ENCODE measurements at places on chromosomes 1 and 21. TPM values are rescaled to one million over a fixed set of nuclear protein-coding genes. Genes with fewer than 3 reads are reported as not detected.

DNA sequence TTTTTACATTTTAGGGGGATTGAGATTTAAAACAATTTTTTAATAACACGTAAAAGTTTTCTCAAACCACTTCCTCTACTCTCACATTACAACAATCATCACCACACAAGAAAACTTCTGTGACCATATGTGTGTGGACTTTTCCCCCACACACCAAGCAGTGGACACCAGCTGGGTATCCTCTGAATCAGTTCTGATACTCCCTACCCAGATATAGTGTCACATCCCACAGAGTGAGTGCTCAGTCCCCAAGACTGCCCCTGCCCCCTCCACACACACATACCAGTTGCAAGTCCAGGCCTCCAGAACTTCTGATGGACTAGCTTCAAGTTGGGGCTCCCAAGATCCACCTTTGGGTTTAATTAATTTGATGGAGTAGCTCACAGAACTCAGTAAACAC lies 53.3 kb upstream of the QSOX1 start:
- H3K4me1 ChIP-seq, result peaks cover 19% of the 10 kb centered on the region
- H3K27me3 ChIP-seq, result no peaks in the 10 kb centered on the region
- peaks cover 19% of the 10 kb centered on the region for H3K36me3 ChIP-seq
- H3K27ac ChIP-seq, result no peak overlapping the region

GRCh38 chr1:153087652-153088051 lies 6.7 kb downstream of the SPRR2E start:
- H3K4me1 ChIP-seq, result no peaks in the 10 kb centered on the region
- no peaks in the 10 kb centered on the region for H3K27me3 ChIP-seq
- DNase-seq, result no peak
- no peaks in the 10 kb centered on the region for H3K36me3 ChIP-seq
- no peak overlapping the region for H3K27ac ChIP-seq

DNA sequence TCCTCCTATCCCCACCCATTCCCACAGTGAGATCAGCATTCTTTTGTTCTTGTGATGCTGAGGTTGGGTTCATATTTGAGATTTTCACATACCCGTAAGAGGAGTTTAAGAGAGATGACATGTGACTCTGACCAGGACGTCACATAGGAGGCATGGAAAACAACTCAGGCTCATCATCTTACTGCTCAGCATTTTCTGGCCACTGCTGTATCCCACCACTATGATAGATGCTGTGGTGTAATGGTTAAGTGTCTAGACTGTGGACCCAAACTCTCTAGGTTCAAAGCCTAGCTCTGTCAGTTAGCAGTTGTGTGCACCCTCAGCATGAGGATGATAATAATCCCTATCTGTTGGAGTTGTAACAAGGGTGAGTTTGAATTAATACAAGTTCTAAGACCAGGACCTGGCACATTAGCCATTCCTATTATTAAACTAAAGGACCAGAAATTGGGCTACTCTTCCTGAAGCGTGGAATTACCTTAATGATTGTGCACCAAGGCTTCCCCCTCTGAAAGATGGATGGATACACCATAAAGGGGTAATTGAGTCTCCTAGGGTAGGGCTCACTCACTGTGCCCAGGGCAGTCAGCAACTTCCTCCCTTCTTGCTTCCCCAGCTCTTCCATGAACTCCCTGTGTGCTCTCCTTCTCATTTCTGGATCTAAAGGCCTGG lies 40.9 kb downstream of the LGR6 start:
- H3K4me1 ChIP-seq, result peaks cover 15% of the 10 kb centered on the region
- no peak overlapping the region for H3K27ac ChIP-seq
- H3K27me3 ChIP-seq, result peaks cover 1% of the 10 kb centered on the region
- no peak overlapping the region for H3K4me3 ChIP-seq
- H3K36me3 ChIP-seq, result no peaks in the 10 kb centered on the region
- DNase-seq, result peak; percentile 31

The PRKAA2 gene
- polyA plus RNA-seq, result 0.44 TPM

The DPH5 gene
- 23.6 TPM for polyA plus RNA-seq

The ANGPTL1 gene
- polyA plus RNA-seq, result 3.6 TPM
